NCI-H1092 (cell line): ENCODE measurements at places on chromosomes 13 and 19.

DNA sequence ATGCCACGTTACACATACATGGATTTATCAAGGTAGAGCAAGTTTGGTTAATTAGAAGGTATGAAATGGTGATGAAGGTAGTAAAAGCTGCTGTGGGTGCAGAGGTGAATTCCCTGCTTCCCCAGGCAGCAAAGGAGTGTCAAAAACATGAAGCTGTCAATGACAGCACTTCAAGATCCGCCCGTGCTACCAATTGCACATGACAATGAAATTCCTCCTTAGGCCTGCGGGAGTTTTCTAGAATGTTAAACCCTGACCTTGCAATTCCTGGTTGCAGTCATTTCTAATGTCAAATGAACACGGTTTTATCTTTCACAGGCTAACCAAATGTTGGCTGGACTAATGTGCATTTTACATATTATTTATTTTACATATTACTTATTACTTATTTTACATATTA, 67.7 kb upstream of the LSM14A start:
- no peak for DNase-seq

DNA sequence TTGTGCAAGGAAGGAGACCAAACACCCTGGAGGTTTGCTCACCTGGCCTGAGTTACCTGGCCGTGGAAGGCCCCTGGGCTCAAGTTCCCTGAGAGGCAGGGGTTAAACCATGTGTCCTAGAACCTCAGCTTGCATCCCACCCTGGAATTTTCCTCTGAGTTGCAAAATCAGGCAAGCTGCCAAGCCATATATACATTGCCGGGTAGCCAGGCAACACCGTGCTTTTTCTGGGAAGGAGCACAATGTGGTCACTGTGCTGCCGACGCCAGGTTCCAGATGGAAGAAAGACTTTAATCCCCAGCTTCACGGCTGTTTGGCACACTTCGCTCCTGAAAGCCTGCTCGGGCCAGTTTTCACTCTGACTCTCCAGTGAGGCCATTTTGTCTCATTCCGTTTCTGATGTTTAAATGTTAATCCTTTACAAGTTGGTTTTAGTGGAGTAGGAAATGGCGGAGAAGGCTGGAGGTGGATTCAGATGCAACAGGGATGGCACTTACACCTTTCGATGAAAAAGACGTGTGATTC, 60.1 kb upstream of the PEG3 start:
- DNase-seq, result no peak

GRCh38 chr13:91280801-91281200, 66.7 kb upstream of the MIR17HG start:
- DNase-seq, result no peak

DNA sequence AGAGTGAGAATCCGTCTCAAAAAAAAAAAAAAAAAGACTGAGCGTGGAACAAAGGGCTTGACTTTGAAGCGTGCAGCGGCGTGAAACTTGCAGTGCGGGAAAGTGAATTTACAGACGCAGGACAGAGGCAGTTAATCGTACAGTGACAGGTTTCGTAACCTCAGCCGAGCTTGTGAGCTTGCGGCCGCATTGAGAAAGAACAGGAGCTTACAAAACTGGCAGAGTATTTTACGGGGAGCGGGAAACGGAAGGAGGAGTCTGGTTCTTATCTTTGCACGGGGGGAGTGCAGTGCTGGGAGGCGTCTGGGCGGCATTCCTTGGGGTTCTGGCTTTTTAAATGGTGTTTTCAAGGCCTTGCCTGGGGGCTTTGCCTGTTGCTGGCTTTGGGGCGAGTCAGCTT, 6.0 kb upstream of the BSG start:
- no peak for DNase-seq

GRCh38 chr19:9054765-9055164, 32.1 kb upstream of the OR1M1 start:
- no peak for DNase-seq

DNA sequence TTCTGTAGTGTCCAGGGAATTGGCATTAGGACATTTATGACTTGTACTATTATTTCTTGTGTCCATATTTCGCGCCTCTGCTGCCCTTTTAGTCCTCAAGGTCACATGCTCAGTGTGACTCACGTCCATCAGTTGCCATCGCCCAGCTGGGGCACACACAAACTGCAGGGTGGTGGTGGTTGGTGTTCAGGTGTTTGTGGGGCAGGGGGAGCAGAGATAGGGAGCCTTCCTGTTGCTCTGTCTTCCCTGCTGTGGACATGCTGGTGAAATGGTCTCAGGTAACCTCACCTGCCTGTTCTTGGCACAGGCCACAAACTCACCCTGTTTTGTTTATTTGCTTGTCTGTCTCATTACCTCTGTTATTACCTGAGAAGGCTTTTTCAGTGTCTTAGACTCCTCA, 22.4 kb downstream of the PRR12 start:
- no peak for DNase-seq

DNA sequence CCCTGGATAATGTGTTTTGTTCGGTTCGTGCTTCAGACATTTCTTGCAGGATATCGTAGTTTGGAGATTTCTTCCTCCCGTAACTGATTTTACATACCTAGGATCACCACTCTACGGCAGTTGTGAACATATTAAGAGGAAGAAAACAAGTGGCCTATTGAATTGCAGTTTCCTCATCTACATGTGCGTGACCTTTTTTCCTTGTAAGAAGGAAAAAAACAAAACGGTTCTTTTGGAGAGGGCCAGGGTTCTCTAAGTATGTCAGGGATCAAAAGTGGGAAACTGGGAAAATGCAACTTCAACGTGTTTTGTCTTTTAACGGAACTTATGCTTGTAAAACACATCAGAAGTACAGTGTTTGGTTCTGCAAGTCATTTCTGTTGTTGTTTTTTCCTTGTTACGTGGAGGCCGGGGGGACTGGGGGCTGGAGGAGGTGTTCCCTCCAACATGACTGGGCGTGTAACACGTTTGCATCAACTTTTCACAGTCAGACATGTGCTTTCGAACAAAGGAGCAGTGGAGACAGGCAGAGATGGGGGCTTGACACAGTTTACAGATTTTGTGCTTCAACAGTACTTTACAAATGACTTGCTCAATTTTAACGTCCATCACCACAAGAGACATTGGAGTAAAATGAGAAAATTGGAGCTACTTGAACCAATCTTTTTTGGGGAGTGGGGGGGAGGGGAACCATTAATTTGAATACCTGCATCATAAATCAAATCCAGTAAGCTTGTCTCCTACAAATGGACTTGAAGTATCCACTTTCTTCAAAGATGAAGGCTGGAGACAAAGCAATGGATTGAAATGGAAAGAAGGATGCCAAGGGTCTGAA, 3.8 kb downstream of the ZC3H4 start:
- no peak for DNase-seq

GRCh38 chr19:16605553-16605994, 22.4 kb downstream of the MED26 start:
- DNase-seq, result no peak

GRCh38 chr13:70666883-70667556, 558.8 kb upstream of the KLHL1 start:
- no peak for DNase-seq

GRCh38 chr13:43128504-43128961, 105.1 kb downstream of the DNAJC15 start:
- DNase-seq, result no peak

- DNase-seq, result no peak
These were observed 95.0 kb downstream of the CYSLTR2 start for GRCh38 chr13:48748681-48749080.

DNA sequence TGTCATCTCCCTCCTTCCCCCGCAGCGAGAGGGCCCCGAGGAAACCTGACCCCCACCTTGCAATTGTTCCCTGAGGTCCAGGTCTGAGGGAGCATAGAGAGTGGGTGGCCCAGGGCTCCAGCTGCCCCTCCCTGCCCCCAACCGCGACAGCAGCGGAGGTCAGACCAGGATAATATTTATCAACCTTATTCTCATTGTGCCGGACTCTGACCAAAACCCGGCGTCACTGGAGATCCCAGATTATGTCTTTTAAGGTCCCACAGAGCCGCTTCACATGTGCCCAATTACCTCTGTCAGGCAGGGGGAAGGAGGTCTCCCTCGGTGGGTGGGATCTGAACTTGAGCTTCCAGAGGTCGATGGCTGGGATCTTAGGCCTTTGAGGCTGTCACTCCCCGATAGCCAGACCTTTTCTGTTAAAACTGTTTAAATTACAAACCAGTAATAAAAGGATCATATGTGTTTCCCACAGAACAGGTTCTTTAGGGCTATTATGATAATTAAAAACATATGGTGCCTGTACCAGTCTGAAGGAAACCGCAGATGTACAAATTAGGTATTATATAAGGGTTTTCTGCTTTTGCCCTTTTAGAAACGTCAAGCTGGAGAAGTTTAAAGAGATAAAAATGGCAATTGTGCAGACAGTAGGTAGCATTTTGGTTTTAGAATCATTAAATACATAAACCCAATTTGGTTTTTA, 195.5 kb downstream of the ZNF536 start:
- DNase-seq, result no peak

DNA sequence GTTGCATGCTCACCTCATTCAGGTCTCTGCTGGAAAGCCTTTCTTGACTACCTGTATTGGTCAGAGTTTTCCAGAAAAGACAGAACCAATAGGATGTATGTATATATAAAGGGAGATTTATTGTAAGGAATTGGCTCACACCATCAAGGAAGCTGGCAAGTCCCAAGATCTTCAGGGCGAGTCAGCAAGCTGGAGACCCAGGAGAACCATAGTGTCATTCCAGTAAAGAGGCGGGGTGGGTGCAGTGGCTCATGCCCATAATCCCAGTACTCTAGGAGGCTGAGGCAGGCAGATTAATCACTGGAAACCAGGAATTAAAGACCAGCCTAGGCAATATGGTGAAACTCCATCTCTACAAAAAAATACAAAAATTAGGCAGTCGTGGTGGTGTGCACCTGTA, 30.4 kb upstream of the FARP1 start:
- no peak for DNase-seq
